ENCODE measurements at places on chromosomes 1 and 21.

- DNase-seq = no peak
Observed at GRCh38 chr1:209618756-209619420, 33.3 kb downstream of the LAMB3 start.

DNA sequence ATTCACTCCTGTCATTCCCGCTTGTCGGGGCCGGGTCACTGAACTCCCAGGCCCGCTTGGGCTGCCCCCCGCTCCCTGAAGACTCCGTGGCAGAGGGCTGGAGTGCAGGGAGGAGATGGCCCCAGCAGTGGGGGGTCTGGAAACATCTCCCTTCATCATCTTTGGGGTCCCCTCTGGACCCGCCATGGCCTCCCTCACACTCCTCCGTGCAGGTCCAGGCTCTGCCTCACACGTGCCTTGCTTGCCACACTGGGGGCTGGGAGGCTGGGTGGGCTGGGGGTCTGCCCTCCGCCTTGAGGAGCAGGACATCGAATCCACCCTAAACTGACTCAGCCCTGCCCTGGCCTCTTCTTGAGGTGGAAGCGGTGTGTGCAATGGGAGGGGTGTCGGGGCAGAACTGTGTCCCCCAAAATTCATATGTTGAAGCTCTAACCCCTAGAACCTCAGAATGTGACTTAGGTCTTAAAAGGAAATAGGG lies 35.2 kb downstream of the POFUT2 start:
- no peak for DNase-seq

DNA sequence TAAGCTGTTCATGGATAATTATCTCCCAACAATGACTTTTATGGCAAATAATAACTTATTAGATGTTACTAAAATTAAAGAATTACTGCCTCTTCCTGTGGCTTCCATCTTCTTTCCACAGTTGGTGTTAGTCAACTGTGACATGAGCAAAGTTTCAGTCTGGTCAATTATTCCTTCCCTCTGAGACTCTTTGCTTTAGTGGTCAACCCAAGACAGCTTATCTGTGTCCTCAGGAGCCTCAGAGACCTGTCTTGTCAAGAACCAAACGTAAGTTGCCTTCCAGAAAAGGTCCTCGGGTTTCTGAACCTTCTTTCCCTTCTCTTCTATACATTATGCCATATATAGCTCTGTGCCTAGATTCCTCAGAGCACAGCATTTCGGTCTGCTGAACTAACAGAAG lies 263.2 kb upstream of the ZP4 start:
- no peak for DNase-seq

DNA sequence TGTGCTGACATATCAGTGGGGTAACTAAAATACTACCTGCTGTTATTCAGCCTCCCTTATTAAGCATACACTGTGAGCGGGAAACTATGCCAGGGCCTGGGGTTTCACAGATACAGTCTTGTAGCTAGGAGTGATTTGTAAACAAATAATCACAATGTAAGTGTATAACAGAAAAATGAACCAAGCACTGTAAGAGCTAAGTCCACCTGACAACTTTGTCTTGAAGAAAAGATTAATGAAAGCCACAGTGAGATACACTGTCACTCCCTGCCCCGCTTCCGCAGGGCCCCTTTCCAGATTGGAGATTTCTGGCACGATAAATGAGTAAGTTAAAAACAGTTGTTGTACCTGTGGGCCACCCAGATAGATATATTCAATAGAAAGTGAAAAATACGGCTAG lies 4.8 kb downstream of the RCAN3 start:
- DNase-seq = peak; percentile 56

- no peak for DNase-seq
Observed at GRCh38 chr1:110426854-110427253, 19.4 kb upstream of the LAMTOR5 start.

GRCh38 chr1:203227371-203228083 lies 1.9 kb downstream of the CHIT1 start:
- no peak for DNase-seq

GRCh38 chr1:116457946-116458604 lies 85.0 kb downstream of the ATP1A1 start:
- DNase-seq = no peak

- DNase-seq = no peak
Observed at GRCh38 chr1:8712413-8713231, 104.8 kb downstream of the RERE start.

GRCh38 chr1:94418664-94419655 lies 771 bp downstream of the ABCD3 start:
- DNase-seq = no peak

- no peak for DNase-seq
Observed at GRCh38 chr1:204126386-204126785, 25.5 kb downstream of the ETNK2 start.

DNA sequence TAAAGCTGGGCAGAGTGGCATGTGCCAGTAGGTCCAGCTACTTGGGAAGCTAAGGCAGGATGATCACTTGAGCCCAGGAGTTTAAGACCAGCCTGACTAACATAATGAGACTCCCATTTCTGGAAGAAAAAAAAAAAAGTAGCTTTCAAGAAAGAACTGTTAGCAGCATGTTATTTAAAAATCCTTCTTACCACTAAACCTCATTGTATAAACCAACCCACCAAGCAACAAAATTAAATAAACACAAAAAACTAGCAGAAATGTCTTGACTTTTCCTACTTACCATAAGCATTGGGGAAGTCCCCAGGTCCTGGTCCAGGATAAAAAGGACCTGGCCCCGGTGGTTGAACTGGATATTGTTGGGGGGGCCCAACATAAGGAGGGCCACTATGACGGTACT lies 192.9 kb upstream of the HP1BP3 start:
- no peak for DNase-seq

DNA sequence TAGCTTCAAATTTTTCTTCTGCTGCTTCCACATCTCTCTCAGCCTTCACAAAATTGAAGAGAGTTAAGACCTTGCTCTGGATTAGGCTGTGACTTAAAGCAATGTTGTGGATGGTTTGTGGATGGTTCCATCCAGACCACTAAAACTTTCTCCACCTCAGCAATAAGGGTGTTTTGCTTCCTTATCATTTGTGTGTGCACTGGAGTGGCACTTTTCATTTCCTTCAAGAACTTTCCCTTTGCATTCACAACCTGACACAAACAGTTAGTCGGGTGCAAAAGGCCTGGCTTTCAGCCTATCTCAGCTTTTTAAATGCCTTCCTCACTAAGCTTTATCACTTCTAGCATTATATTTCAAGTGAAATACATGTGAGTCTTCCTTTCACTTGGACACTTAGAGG lies 30.3 kb downstream of the DENND1B start:
- no peak for DNase-seq

DNA sequence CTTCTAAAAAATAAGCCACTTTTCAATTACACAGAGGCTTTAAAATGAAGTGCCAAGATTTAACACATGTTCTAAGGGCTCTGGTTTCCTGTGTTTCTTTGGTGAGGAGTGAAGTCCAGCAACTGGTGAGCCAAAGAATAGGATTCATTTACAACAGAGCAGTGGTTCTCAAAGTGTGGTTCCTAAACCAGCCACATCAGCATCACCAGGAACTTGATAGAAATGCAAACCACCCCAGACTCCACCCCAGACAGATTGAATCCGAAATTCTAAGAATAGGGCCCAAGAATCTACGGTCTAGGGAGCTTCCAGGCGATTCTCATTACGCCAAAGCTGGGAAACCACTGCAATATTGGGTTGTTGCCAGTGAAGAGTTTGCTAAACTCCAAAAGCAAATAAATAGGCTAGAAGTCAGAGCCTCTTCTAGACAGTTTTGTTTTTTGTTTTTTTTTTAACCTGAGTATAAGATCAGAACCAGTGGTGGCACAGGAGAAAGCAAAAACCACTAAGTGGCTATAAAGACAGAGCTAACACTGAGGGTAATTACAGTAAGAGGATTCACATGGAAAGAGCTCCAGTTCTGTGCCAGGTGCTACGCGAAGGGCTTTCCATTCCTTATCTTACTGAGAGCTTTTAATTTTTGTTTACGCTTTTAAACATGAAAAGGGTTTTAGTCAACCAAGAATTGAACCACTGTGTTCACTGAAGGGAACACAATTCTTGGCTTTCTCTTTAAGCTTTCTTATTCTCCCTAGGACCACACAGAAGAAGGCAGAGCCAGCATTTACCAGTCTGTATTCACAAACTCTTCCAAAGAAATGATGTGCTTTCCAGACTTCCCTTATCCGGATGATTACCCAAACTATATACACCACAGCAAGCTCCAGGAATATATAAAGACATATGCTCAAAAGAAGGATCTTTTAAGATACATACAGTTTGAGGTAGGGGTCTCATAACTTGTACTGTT lies 42.4 kb upstream of the FMO2 start:
- DNase-seq = no peak

- no peak for DNase-seq
Observed at GRCh38 chr1:85240643-85241042, 18.8 kb downstream of the C1orf52 start.

DNA sequence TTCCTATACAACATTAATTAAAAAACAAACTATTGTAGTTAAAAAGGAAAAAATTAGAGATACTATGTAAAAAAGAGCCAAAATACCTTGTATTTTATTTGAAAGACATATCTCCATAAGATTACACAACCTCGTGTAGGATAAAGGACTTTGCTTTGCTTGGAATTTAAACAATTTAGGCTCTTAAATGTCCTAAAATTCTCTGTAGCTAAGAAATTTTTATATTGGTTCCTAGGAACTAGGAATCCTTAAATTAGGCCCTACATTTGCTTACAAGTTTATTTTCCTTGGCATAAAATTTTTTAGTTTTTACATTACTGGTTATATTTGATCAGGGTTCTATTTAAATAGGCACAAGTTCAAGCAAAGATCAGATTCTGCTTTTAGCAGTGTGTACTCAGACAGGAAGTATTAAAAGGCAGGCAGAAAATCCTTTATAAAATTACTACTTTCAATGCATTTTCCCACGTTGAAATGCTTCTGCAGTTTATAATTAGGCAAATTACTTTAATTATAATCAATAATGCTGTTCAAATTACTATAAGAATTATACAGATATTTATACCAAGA lies 3.4 kb upstream of the ANGPTL3 start:
- DNase-seq = no peak

DNA sequence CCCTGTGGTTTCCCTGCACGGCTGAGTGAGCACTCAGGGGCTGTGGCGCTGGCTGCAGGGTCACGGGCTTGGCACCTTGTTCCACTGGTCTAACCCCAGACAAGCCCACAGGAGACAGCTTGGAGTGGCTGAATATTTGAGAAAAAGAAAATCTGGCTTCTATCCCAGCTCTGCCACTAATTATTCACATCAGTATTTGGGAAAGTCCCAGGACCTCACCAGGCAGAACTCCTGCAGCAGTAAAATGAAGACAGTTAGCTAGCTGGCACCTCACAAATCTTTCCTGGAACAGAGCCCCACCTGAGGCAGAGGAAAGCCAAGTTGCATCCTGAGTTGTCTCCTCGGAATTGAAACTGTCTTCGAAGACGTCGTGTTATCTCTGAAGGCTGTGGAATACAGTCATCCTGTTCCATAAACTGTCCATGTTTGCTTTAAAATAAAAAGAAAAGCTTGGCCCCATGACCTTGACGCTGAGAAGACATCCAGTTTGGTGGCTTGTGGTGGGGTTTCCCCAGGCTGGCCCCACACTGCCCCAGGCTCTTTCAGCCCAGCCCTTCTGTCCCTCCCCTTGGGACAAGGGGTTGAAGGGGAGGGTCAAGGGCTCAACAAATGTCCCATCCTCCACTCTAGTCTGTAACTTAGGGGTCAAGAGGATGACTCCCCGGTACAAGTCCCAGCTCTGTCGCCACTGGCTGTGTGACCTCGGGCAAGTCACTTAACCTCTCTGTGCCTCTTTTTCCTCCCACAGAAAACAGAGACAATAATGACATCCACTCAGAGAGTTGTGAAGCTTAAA lies 93.8 kb upstream of the TMPRSS2 start:
- no peak for DNase-seq

- no peak for DNase-seq
Observed at GRCh38 chr1:96978901-96979300, 257.3 kb downstream of the PTBP2 start.

GRCh38 chr1:179445593-179445992 lies 79.8 kb downstream of the AXDND1 start:
- no peak for DNase-seq

- DNase-seq = no peak
Observed at GRCh38 chr1:205294175-205294917, 27.2 kb downstream of the NUAK2 start.

- DNase-seq = no peak
Observed at GRCh38 chr1:234675572-234675971, 65.6 kb upstream of the IRF2BP2 start.

- DNase-seq = no peak
Observed at GRCh38 chr21:16535626-16536025, 805.8 kb downstream of the USP25 start.

GRCh38 chr21:25176637-25177412 lies 430.5 kb downstream of the MRPL39 start:
- DNase-seq = no peak

GRCh38 chr1:119720866-119721440 lies 9.2 kb downstream of the PHGDH start:
- DNase-seq = no peak

GRCh38 chr1:67169496-67169895 lies 3.2 kb downstream of the IL23R start:
- DNase-seq = no peak

GRCh38 chr21:39215078-39215477 lies 31.8 kb upstream of the PSMG1 start:
- DNase-seq = no peak

DNA sequence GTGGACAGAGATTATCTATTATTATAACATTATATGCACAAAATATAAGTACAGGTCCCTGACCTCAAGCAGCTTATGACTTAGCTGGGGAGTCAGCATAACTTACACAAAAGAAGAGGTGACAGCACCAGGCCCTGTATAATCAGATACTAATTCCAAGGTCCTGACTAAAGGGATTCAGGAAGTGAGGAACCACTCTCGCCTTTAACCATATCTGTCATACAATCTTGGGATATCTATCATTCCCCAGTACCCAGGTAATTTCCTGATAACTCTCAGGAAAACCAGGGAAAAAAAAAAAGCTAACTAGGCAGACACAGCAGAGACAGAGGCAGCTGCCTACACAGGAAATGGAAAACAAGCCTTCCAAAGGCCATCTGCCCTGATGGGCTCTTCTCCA lies 78.5 kb upstream of the CAMK1G start:
- DNase-seq = no peak

DNA sequence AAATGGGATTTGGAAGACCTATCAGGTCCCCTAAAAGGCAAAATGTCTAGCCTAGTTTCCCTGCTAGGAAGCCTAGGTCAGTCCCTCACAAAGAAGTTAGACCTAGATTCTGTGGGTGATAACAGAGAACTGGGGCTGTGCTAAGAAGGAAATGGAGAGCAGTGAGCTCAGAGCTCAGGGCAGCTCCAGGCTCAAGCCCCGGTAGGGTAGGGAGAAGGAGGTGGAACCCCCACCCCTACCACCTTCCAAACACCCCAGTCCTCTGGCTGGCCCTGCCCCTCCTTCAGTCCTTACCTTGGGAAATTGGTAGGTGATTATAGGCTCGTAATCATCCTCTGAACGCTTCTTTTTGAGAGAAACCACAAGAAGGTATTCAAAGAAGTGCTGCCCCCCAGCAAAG lies 1.1 kb downstream of the DENND2D start:
- DNase-seq = no peak

- no peak for DNase-seq
Observed at GRCh38 chr1:200464784-200465400, 55.1 kb upstream of the ZNF281 start.

Measured in CD4-positive, alpha-beta T cell (primary cell).